ENCODE measurements at places on chromosomes 7 and 10.

DNA sequence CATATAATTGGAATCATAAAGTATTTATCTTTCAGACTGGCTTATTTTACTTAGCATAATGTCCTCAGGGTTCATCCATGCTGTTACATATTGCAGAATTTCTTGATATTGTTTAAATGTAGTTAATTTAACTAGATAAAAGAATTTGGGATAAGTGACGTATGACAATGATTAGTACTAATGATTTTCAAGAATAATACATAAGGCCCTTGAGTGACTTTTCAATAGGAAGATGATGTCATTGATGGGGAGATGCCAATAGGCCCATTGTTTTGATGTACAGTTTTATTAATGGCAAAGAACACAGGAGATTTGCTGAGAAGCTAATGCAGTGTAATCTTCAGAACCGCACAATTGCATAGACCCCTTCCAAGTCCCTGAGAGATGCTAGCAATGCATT, 537.4 kb upstream of the PHF14 start:
- DNase-seq, result no peak

GRCh38 chr10:52879091-52879807, 106.7 kb upstream of the MBL2 start:
- no peak for DNase-seq

DNA sequence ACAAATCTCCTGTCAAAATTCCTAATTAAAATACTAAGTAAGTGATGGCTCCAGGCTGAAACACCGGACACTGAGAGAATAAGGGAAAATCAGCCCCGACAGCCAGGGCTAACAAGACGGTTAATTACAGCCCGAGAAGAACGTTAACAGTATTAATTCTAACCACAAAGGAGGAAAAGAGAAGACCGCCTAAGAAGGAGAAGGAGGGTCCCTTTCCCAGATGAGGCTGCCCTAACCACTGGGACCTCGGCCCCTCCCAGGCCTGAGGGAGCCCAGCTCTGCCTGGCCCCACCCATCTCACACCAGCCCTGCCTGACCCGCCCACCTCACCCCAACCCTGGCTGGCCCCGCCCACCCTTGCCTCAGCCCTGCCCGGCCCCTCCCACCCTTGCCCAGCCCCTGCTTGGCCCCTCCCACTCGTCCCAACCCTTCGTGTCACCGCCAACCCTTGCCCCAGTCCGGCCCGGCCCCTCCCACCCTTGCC, 51.3 kb downstream of the PWWP2B start:
- DNase-seq, result no peak

- no peak for DNase-seq
Measured at GRCh38 chr10:95326396-95326795, 35.6 kb upstream of the PDLIM1 start.

- no peak for DNase-seq
Measured at GRCh38 chr10:29479081-29479925, 155.5 kb downstream of the SVIL start.

DNA sequence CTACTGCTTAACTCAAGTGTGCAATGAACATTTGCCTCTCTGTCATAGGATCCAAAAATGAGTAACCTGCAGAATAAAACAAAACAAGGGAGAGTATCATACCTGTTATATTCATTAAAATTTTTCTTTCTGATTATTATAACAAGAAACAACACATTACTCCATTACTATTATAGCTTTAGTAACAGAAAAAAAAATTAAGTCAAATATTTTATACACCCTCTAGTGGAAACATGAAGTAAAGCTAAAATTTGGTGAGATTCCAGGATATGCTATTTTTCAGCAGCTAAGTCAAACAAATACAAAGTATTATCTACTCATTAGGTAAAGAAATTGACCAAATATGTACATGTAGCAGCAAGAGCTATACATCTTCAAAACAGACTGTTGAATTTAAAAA, 56.3 kb downstream of the PDZD8 start:
- DNase-seq, result no peak

DNA sequence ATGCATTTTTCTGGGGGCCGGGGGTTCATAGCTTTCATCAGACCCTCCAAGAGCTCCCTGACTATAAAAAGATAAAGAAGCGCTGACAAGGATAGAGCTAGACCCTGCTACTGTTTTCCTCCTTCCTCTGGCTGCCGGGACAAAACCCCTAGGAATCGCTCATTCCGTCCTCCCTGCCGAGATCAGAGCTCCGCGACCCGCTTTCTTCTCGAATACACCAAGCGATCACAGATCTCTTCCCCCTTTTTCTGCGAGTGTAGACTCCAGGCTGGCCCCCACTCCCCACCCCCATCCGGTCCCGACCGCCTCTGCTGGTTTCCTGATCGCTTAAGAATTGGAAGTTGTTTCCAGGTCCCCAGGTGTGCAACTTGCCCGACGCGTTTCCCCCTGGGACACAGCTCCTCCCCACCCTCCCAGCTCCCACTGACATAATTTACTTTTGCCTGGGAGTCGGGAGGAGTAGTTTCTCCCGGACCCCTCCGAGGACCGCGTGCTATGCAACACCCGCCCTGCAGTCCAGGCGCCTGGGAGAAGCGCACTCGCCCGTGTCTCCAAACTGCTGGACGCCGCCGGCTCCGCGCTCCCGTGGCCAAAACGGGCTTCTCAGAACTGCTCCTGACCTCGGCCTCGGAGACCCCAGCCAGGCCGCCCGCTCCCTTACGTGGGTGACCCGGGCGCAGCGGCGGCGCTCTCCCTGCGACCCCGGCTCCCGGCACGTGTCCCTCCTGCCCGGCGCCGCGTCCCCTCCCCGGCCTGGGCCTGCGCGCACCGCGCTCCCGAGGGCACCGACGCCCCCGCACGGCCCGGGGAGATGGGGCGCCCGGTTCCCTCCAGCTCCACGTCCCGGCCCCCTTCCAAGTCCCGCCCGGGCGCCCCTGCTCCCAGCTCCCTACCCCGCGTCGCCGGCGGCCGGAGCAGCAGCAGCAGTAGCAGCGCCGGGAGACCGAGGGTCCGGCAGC, 552 bp downstream of the IL15RA start:
- peak; percentile 68 for DNase-seq
